ENCODE measurements at places on chromosomes 4 and X.

DNA sequence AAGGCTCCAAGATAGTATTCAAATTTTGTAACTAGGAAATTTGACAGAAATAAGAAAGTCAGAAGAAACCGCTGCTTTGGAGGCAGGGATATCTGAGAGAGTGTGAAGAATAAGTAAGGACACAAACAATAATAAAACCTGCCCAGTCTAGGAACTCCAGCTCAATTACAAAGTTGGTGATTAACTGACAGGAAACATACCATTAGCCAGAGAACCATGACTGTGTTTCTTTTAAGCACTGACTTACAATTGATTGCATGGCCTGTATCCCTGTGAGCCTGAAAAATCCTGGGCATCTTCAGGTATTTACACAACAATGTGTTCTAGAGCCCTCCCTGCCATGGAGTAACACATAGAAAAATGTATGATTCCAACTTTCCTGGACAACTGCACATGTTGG lies 127.4 kb downstream of the GRIA3 start:
- DNase-seq, result no peak

- no peak for DNase-seq
Observed at GRCh38 chrX:134074151-134074550, 88.8 kb upstream of the GPC3 start.

GRCh38 chr4:111992351-111993168 lies 152.7 kb upstream of the FAM241A start:
- DNase-seq, result no peak

- DNase-seq, result no peak
Observed at GRCh38 chr4:101288365-101289145, 58.8 kb downstream of the PPP3CA start.

Measured in HAP-1 (cell line).